Stimulated activated naive CD8-positive, alpha-beta T cell treated with anti-CD3 and anti-CD28 coated beads, Interleukin-15, Interleukin-2, amounts not matched to agents 100 U/mL and 50 U/mL, for 24 hours (primary cell): ENCODE measurements at places on chromosomes 4 and X.
A peak's percentile ranks its signal among the peaks of the same experiment; 100 is the strongest.

DNA sequence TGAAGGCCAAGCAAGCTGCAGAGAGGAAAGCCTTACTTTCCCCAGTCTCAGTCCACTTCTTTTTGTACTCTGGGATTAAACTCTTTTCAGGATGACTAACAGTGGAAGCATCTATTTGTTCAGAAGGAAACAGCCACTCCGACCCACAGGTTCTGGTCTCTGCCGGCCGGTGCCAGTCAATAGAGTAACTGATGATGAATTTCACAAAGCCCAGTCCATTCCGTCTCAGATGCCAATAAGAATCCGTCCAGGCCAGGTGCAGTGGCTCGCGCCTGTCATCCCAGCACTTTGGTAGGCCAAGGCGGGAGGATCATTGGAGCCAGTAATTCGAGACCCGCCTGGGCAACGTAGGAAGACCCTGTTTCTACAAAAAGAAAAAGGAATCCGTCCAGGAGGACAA lies 58.5 kb upstream of the HELT start:
- no peak for DNase-seq

- peak; percentile 7 for DNase-seq
Observed at GRCh38 chr4:182143822-182144625, 99.2 kb upstream of the TENM3 start.

- DNase-seq: no peak
Observed at GRCh38 chr4:59247032-59247431, 1953.1 kb upstream of the ADGRL3 start.

DNA sequence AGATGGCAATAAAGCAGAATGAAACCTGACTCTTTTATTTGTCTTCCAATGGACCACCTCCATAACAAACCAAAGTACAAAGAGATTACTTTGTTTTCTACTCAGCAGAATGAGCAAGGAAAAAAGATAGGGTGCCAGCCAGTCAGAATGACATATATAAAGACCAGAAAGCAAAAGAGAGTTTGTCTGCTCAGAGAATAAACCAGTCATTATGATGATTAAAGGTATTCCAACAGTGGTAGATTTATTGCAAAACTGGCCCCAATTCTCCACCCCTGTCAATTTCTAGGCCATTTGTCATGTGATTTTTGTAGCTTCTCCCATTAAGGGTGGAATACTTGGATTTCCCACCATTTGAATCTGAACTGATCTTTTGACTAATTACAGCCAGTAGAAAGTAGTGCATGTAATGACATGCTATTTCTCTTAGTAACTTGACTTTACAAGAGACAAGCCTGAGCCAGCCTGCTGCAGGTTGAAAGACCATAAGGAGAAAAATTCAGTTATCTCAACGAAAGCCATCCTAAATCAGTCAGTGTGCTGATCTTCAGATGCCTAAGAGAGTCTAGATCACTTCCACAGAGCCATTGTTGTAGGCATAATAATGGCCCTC lies 203.1 kb downstream of the EPHA5 start:
- no peak for DNase-seq

DNA sequence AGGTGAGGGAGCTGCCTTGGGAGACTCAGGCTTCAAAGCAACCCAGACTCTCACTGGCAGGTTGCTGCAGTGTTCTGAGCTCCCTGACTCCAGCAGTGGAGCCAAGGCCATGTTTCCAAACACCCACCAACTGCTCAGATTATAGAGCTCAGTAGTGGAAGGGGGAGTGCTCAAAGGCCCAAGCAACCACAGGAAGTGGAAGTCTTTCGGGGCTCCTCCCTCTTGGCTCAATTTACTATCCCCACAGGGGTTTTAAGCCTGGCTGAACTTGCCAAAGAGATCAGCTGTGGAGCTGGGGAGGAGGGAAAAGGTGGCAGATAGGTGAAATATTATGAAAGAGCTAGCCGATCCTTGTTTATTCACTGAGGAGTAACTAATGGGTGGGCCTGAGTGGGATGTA lies 82.5 kb downstream of the HPRT1 start:
- DNase-seq: no peak

DNA sequence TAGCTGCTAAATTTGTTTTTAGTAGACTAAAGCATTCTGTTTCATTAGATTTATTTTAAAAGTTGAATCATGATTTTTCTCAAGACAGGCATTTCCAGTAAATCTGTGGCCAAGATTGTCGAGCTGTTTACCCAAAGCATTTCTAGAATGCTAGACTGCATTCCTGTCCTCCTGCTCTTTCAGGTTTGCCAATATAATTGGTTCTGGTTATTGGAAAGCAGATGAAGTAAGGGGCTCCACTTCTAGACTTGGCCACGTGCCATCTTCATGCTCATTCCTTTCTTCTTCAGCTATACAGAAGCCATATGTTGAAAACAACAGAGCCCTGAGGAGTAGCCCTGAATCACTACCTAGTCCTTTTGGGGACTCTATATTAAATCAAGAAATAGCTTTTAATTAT lies 62.5 kb downstream of the PGRMC2 start:
- DNase-seq: no peak
